ENCODE measurements at places on chromosomes 3 and 15.

GRCh38 chr15:66780172-66780972, 78.3 kb downstream of the SMAD6 start:
- DNase-seq = no peak

GRCh38 chr3:103511891-103512290, 1077.1 kb downstream of the ZPLD1 start:
- no peak for DNase-seq

DNA sequence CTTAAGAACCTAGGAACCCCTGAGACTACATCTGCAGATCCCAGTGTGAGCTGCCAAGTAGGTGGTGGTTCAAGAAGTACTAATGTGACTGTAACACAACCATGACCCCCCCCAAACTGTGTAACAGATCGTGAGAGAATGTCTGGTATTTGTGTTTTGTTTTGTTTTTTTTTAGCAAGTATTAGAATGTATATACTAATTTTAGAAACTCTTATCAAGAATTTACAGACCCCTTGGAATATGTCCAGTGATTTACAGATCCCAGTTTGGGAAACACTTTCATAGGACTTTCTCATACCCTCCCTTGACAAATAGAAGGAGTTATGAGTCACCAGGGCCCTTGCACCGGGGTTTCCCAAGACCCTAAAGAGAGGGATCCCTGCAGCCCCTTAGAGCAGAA, 79.8 kb downstream of the SEMA5B start:
- no peak for DNase-seq

DNA sequence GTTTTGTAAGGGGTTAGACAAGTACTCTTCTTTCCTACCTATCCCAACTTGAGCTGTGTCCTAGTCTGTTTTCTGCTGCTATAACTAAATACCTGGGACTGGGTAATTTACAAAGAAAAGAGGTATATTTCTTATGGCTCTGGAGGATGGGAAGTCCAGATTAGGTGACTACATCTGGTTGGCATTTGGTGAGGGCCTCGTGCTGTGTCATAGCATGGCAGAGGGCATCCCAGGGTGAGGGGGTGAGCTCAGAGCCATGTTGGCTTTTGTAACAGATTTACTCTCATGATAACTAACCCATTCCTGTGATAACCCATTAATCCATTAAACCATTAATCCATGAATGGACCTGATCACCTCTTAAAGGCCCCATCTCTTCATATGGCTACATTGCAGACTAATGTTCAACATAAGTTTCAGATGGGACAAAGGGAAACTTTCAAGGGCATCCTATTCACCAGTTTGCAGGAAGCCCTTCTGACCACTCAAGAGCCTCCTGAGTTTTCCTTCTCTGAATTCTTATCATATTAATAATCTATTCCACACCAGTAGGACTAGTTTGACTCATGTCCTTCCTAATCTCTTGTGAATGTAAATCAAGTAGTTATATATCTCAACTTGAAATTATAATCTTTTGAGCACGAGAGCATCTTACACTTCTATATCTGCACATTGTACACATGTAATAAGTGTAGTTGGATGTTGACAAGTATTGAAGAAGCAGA, 185.7 kb upstream of the ZPLD1 start:
- no peak for DNase-seq
